Activated CD8-positive, alpha-beta memory T cell treated with anti-CD3 and anti-CD28 coated beads for 24 hours (primary cell): ENCODE measurements at places on chromosomes 2 and 18.

DNA sequence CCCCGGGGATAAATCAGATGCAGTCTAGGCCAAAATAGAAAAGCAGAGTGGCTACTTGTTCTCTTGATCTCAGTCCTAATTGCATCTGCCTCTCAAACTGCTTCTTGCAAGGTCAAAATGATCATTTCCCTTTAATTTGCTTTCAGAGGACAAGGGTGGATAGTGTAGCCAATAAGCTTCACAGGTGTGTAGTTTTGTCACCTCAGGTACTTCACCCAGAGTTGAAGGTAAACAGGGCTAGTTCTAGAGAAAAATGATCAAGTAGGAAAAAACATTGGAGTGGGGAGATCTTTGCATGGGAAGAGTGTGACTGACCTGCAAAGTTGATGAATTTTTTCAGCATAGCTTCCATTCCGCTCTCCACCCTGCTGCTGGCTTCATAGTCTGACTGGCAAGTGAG is 8.7 kb downstream of the ERICH2 start:
- DNase-seq: no peak

DNA sequence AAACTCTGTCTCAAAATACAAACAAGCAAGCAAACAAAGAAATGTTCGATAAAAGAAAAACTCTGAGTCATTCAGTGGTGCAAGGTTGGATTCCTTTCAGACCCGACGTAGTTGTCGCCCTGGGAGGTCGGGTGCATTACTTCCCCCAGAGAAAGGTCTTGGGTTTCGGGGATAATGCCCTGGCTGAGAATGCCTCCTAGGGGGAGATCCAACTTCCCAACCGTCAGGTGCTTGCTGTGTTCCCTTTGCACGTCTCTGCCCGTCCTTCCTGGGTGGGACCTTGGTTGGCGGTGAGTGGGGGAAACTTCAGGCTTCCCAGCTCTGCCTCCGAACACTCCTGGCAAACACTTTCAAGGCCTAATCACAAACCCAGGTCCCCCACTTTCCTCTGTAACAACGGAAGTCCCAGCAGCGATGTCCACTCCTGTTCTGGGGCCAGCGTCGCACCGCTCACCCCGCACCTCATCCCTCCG is 609 bp downstream of the TPGS2 start:
- no peak for DNase-seq

- DNase-seq: no peak
Observed at GRCh38 chr2:165113414-165113813, 90.4 kb downstream of the SCN3A start.

- DNase-seq: no peak
Observed at GRCh38 chr2:76330865-76331264, 620.1 kb upstream of the GCFC2 start.

GRCh38 chr18:27724362-27724761 is 452.6 kb downstream of the CDH2 start:
- DNase-seq: no peak

DNA sequence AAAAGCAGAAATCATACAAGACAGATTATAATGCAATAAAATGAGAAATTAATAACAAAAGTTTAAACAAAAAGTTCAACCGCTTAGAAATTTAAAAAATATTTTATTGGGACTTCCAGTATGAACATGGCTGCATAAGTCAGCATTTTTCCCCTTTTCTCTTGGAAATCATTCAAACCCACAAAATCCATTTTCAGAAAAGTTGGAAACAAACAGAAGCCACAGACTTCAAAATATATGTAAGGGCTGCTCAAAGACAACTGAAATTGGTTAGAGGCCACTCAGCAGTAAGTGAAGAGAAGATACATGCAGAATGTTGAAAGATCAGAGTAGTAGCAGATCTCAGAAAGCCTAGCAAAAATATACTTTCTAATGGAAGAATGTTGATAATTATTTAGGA is 194.0 kb downstream of the DYSF start:
- no peak for DNase-seq

- DNase-seq: no peak
Observed at GRCh38 chr2:38390947-38391346, 13.9 kb upstream of the ATL2 start.

GRCh38 chr2:26243470-26244308 is 743 bp downstream of the HADHA start:
- no peak for DNase-seq

GRCh38 chr2:157431176-157431575 is 12.7 kb downstream of the CYTIP start:
- no peak for DNase-seq

- DNase-seq: no peak
Observed at GRCh38 chr18:57649556-57650500, 28.2 kb upstream of the NARS1 start.

DNA sequence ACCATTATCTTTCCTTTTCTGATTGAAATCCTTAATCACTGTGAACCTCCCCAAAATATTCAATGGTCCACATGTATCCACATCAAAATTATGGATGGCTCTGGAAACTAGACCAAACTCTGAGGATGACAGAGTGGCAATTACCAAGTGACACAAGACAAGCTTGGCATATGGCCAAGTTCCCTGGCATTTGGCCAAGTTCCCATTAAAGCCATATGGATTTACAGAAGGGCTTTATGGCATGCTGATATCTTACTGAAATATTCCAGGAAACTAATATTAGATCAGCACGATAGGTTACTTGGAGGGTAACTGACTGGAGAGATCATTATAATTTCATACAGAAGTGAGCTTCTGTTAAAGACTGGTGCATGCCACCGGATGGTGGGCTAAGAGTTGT is 21.9 kb upstream of the CERS6 start:
- DNase-seq: no peak

DNA sequence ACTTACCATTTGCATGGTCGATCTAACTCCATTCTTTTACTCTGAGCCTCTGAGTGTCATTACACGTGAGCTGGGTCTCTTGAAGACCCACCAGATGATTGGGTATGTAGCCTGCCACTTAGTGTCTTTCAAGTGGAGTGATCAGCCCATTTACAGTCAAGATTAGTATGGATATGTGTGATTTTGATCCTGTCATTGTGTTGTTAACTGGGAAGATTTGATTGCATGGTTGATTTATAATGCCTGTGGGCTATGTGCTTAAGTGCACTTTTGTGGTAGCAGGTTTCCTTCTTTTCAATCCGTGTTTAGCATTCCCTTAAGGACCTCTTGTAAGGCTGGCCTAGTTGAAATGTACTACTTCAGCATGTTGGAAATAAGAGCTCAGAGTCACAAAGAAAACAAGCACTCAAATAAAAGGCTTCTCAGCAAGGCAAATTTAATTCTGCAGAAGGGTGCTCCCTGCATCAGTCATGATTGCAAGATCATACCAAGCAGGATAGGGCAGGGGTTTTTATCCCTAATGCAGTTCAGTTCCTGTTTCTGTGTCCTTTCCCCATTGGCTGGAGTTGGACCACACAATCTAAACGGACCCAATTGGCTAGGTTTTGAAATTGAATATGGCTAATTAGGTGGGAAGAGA is 230.7 kb upstream of the SYT4 start:
- DNase-seq: no peak

GRCh38 chr2:216498070-216498378 is 620 bp upstream of the RPL37A start:
- no peak for DNase-seq

- no peak for DNase-seq
Observed at GRCh38 chr2:29700560-29700959, 220.8 kb downstream of the ALK start.

DNA sequence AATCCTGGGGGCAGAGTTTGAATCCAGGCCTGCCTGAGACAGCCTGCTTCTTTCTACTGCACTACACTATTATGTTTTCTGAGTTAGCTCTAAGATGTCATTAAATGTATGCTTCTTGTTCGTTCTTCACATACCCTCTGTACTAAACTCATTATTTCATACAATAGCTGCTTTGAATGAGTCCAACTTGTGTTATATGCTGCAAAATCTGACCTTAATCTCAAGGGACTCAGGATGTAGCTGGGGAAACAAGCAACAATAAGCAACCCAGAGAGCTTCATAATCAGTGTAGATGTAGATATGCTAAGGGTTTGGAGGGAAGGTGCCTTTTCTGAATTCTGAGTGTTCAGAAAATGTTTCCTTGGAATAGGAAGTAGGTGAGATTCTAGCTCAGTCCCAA is 14.4 kb downstream of the FMNL2 start:
- DNase-seq: no peak

DNA sequence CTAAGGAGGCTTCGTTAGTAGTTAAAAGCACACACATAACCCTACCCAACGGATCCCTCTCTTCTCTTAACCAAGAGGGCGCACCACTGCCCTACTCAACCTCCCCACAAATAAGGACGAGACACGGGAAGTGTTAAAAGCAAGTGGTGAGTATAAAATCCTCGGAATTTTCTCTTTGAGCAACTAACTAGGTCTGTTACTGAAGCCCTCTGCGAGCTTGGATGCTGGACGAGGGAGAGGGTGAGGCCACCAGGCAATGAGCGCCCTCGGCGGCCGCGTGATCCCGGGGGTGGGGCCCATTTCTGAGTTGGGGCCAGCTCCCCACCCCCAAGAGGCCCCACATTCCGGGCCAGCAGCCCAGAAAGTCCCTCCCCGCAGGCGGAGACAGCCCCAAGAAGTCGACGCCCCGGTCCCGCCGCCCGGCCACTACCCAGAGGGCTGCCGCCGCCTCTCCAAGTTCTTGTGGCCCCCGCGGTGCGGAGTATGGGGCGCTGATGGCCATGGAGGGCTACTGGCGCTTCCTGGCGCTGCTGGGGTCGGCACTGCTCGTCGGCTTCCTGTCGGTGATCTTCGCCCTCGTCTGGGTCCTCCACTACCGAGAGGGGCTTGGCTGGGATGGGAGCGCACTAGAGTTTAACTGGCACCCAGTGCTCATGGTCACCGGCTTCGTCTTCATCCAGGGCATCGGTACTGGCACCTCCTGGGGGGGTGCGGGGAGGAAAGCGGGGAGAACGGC is at the start of gene CYBRD1:
Gene CYBRD1 (plus strand): TSS at position 423 of the 736 bp plus-strand sequence. CDS start 72 bp downstream, at position 495.
- peak; percentile 62 for DNase-seq
